ENCODE measurements at places on chromosomes 2 and 18. TPM values are rescaled to one million over a fixed set of nuclear protein-coding genes. Genes with fewer than 3 reads are reported as not detected.

MERTK gene
- total RNA-seq = 0.89 TPM

OSBPL1A gene
- total RNA-seq = 1.0 TPM

CFAP210 gene
- not detected for total RNA-seq

RAB27B gene
- total RNA-seq = 1.7 TPM

GRCh38 chr18:78151234-78151633, 828.4 kb upstream of the SALL3 start:
- no peaks in the 10 kb centered on the region for H3K27me3 ChIP-seq
- DNase-seq = no peak
- no peaks in the 10 kb centered on the region for H3K36me3 ChIP-seq
- no peaks in the 10 kb centered on the region for H3K4me1 ChIP-seq
- no peak overlapping the region for H3K4me3 ChIP-seq
- H3K27ac ChIP-seq = no peak overlapping the region

- no peaks in the 10 kb centered on the region for H3K36me3 ChIP-seq
- peaks cover 1% of the 10 kb centered on the region for H3K4me1 ChIP-seq
- peaks cover 4% of the 10 kb centered on the region for H3K27me3 ChIP-seq
- no peak overlapping the region for H3K4me3 ChIP-seq
- DNase-seq = no peak
Observed at GRCh38 chr2:42372474-42373200, 11.6 kb upstream of the COX7A2L start.
